Thoracic aorta (tissue), 2 donors: ENCODE measurements at places on chromosomes 4 and X.

GRCh38 chrX:149312988-149313387 lies 192.1 kb downstream of the IDS start:
- DNase-seq: no peak
- no peak overlapping the region for H3K4me3 ChIP-seq
- no peak overlapping the region for H3K27ac ChIP-seq
- no peaks in the 10 kb centered on the region for H3K27me3 ChIP-seq
- H3K4me1 ChIP-seq: no peaks in the 10 kb centered on the region

DNA sequence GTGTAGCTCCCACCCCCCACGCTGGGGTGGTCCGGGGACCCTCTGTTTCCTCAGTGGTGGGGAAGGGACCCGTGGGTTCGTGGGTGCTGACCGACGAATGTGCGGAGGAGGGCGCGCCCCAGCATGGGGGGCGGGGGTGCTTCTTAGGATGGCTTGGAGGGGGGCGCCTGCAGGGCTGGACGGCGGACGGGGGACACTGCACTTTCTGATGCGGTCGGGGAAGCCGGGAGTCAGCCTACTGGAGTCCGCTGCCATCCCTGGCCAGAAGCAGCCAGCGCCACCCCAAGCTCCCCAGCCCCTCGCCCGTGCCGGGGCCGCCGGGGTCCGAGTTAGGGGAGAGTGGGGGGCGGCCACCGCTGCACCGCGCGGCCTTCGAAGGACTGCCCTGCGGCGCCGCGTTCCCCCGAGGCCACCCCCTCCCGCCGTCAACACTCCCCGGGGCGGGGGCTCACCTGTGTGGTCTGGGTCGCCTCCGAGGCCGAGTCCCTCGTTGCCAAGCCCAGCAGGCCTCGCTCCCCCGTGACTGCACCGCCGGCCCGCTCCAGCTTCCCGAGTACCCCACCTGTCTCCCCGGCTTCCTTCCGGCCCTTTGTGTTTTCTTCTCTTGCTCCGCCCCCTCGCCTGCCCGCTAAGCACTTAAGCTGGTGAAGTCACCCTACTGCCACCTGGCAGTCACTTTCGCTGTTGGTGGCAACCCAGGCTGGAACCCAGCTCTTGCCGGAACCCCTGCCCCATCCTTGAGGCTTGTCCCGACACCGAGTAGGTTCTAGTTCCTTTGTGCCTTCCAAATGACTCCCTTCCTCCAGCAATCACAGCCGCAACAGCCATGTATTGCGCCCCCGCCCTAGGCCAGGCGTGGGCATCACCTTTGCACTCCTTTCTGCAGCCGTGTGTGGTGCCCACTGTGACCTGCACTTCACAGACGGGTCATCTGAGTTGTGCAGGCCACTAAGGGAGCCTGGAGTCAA lies at the start of gene OCIAD2:
OCIAD2 (minus strand) TSS at position 569 of the 968 bp plus-strand sequence. CDS start 2,225 bp downstream, outside the sequence.
- no peak within 1 kb of the TSS for H3K27ac ChIP-seq
- peak within 1 kb of the TSS; percentile 87 for H3K4me3 ChIP-seq
- no peaks in the 10 kb centered on the region for H3K27me3 ChIP-seq
- no peak for DNase-seq
- H3K36me3 ChIP-seq: peaks cover 6% of the 10 kb centered on the region

DNA sequence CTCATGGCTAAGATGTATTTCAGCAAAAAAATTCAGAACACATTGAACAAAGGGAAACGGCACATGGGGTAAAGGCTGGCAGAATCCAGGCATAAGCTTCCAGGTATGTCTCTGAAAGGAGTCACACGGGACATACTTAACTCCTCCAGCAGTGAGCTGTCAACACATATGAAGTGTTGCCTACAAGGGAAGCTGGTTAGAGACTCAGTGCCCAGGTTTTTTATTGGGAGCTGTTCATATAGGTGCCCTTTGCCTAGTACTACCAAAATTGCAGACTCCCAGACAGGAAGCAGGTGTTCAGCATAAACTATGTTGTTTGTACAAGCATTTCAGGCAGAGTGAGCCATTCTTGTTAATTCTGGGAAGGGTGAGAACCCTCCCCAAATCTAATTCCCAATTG lies 77.4 kb upstream of the PUDP start:
- H3K27ac ChIP-seq: no peak overlapping the region
- H3K36me3 ChIP-seq: no peaks in the 10 kb centered on the region
- H3K27me3 ChIP-seq: no peaks in the 10 kb centered on the region
- no peak overlapping the region for H3K4me3 ChIP-seq

GRCh38 chr4:154485127-154485773 lies 6.3 kb downstream of the DCHS2 start:
- H3K27ac ChIP-seq: no peak overlapping the region
- no peak overlapping the region for H3K4me3 ChIP-seq
- no peaks in the 10 kb centered on the region for H3K4me1 ChIP-seq
- H3K27me3 ChIP-seq: no peaks in the 10 kb centered on the region
- DNase-seq: no peak

DNA sequence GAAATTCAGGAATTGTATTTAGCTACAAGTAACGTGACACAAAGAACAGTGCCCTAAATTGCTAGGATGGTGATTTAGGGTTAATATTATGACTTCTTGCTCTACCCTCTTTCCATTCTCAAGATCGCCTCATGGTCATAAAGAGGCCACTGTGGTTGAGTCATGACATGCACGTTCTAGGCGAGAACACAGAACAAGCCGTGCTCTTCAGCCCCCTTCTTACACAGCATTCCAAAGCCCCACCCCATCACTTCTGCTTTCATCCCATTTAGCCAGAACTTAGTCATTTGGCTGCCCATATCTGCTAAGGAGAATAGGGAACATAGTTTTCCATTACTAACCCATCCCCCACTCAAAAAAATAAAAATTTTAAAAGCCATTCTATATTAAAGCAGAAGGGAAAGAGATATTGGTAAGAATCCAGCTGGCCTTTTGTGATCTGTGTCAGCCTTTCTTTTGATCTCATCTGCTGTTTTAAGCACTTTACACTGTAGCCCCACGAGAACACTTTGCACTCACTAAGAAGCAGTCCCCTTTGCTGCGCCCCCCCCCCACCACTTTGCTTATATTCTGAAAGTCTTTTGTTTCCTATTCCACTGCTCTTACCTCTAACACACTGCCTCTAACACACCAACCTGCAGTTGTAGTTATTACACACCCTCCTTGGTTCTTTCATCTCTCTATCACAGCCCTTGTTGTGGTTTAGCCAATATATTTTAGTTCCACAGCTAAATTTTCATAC lies 28.4 kb downstream of the NPNT start:
- peak overlapping the region; percentile 41 for H3K4me3 ChIP-seq
- no peaks in the 10 kb centered on the region for H3K27me3 ChIP-seq
- peak overlapping the region; percentile 52 for H3K27ac ChIP-seq

GRCh38 chr4:122038896-122039295 lies 87.0 kb upstream of the TRPC3 start:
- H3K36me3 ChIP-seq: no peaks in the 10 kb centered on the region
- no peak overlapping the region for H3K27ac ChIP-seq
- H3K4me3 ChIP-seq: no peak overlapping the region
- no peaks in the 10 kb centered on the region for H3K27me3 ChIP-seq
- no peak for DNase-seq
- H3K4me1 ChIP-seq: no peaks in the 10 kb centered on the region

- H3K36me3 ChIP-seq: no peaks in the 10 kb centered on the region
- H3K4me3 ChIP-seq: no peak overlapping the region
- H3K27me3 ChIP-seq: no peaks in the 10 kb centered on the region
- no peaks in the 10 kb centered on the region for H3K4me1 ChIP-seq
Measured at GRCh38 chr4:52483186-52483890, 175.8 kb downstream of the USP46 start.

DNA sequence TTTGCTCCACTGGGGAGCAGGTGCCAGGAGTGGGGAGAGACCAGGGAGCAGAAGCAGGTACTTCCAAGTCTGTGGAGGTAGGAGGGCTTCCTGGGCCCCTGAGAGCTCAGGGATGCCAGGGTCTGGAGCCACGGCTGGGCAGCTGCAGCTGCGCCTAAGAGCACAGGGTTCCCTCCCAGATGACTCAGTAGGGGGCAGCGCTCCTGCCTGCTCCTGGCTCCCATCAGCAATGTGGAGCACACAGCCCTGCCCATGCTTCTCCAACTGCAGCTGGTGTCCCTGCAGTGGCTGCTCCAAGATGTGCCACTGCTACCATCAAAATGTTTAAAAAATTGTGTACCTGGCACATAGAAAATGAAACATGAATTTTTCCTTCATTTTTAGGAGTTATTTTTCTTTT lies 1028.2 kb downstream of the PCDH7 start:
- no peaks in the 10 kb centered on the region for H3K36me3 ChIP-seq
- DNase-seq: no peak
- no peak overlapping the region for H3K27ac ChIP-seq
- no peaks in the 10 kb centered on the region for H3K4me1 ChIP-seq

DNA sequence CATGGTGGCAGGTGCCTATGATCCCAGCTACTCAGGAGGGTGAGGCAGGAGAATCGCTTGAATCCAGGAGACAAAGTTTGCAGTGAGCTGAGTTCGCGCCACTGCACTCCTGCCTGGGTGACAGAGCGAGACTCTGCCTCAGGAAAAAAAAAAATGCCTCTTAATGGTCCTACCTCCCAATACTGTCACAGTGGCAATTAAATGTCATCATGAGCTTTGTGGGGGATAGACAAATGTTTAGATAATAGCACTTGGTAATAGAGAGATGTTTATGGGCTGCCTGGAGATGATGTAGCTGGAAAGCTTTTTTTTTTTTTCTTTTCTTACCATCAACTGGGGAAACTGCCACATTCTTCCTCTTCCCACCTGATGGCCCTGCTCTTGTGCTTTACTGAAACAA lies 33.0 kb downstream of the GRK4 start:
- no peaks in the 10 kb centered on the region for H3K36me3 ChIP-seq
- H3K27me3 ChIP-seq: no peaks in the 10 kb centered on the region
- no peak overlapping the region for H3K4me3 ChIP-seq
- no peaks in the 10 kb centered on the region for H3K4me1 ChIP-seq

GRCh38 chr4:41475402-41475801 lies 62.6 kb upstream of the LIMCH1 start:
- H3K4me3 ChIP-seq: no peak overlapping the region
- no peak for DNase-seq
- H3K36me3 ChIP-seq: no peaks in the 10 kb centered on the region
- peaks cover 56% of the 10 kb centered on the region for H3K4me1 ChIP-seq
- H3K27ac ChIP-seq: no peak overlapping the region

DNA sequence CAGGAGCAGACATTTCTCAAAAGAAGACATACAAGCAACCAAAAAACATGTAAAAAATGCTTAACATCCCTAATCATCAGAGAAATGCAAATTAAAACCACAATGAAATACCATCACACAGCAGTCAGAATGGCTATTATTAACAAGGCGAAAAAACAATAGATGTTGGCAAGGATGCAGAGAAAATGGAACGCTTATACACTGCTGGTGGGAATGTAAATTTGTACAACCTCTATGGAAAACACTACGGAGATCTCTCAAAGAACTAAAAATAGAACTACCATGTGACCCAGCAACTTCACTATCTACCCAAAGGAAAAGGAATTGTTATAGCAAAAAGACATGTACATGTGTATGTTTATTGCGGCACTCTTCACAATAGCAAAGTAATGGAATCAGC lies 71.5 kb downstream of the PPP4R3C start:
- H3K27me3 ChIP-seq: no peaks in the 10 kb centered on the region
- no peak for DNase-seq
- H3K27ac ChIP-seq: no peak overlapping the region
- no peak overlapping the region for H3K4me3 ChIP-seq

DNA sequence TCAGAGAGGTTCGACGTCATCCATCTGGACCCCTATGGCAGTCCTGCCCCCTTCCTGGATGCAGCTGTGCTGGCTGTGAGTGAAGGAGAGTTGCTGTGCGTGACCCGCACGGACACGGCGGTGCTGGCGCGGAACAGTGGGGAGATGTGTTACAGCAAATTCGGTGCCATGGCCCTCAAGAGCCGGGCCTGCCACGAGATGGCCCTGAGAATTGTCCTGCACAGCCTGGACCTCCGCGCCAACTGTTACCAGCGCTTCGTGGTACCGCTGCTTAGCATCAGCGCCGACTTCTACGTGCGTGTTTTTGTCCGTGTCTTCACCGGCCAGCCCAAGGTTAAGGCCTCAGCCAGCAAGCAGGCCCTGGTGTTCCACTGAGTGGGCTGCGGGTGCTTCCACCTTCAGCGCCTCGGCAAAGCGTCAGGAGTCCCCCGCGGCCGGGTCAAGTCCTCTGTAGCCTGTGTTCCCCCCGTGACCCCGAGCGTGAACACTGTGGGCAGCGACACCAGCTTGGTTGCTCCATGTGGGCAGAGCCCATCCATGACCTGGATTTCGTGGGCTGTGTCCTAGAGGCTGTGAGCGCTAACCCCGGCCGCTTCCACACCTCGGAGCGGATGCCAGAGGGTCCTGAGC lies 186.7 kb upstream of the SLITRK2 start:
- H3K4me1 ChIP-seq: no peaks in the 10 kb centered on the region
- H3K27ac ChIP-seq: no peak overlapping the region
- DNase-seq: no peak
- no peaks in the 10 kb centered on the region for H3K27me3 ChIP-seq
- no peaks in the 10 kb centered on the region for H3K36me3 ChIP-seq

GRCh38 chrX:9671998-9672397 lies 93.6 kb downstream of the GPR143 start:
- H3K4me3 ChIP-seq: no peak overlapping the region
- no peaks in the 10 kb centered on the region for H3K27me3 ChIP-seq
- H3K4me1 ChIP-seq: peaks cover 35% of the 10 kb centered on the region
- no peak for DNase-seq
- H3K27ac ChIP-seq: no peak overlapping the region

DNA sequence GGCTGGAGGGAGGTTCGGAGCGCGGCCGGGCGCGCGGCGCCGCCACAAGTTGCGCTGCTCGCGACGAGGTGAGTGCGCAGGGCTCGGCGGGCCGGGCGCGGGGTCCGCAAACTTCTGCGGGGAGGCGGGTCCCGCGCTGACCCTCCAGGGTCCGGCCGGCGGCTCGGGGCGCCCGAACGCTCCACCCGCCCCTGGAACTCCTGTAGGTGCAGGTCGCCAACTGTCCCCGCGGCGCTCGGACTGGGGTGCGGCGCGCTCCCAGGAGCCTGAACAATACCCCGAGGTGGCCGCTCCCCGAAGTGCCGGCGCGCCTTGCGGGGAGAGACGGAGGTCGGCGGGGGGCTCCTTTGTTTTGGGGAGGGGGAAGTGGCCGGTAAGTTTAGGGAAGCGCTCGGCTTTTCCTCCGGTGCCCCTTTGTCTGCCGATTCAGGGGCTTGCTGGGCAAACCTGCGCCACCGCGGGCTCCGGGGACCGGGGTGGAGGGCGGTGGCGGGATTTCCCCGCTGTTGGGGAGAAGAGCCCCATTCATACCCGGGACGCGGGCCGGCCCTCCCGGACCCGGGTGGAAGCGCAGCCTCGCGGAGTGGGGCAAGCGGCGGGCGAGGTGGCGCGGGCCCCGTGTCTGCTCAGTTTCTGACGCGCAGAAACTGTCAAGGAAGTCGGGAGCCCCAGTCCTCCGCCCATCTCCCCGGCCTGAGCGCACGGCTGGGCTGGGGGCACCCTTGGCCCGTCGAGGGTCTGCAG lies 694 bp downstream of the TBL1X start:
- H3K4me3 ChIP-seq: peak overlapping the region; percentile 80
- H3K27me3 ChIP-seq: no peaks in the 10 kb centered on the region

DNA sequence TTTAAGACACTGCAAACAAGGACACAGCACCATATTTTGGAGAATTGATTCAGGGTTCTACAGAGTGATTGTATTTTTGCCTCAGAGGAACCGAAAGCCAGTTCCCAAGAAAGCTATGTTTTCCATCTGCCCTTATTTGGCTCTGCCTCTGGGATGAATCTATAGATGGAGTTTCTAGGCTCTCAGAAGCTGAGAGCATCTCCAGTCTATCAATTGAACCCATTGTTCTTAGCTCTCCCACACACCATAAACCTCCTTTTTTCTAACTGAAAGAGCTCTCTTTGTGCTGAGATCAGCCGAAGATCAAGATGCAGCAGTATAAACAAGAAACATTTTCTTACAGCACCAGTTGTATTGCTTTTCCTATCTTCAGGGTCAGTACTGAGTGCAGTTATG lies 16.9 kb downstream of the PLP1 start:
- H3K4me3 ChIP-seq: no peak overlapping the region
- H3K27ac ChIP-seq: no peak overlapping the region
- DNase-seq: no peak
- H3K36me3 ChIP-seq: no peaks in the 10 kb centered on the region
